ENCODE measurements at places on chromosomes 2 and 18.

GRCh38 chr2:100606726-100607343, 44.0 kb downstream of the PDCL3 start:
- peak; percentile 41 for DNase-seq

DNA sequence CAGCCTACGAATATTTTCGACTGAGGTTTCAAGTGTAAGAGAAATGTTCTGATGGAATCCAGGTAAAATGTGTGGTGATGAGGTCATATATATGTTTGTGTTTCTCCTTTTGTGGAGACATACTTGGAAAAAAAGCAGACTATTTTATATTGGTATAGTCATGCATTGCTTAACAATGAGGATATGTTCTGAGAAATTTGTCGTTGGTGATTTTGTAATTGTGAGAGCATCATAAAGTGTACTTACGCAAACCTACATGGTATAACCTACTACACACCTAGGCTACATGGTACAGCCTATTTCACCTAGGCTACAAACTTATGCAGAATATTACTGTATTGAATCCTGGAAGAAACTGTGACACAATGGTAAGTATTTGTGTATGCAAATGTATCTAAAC, 1849.9 kb upstream of the CELF4 start:
- no peak for DNase-seq

DNA sequence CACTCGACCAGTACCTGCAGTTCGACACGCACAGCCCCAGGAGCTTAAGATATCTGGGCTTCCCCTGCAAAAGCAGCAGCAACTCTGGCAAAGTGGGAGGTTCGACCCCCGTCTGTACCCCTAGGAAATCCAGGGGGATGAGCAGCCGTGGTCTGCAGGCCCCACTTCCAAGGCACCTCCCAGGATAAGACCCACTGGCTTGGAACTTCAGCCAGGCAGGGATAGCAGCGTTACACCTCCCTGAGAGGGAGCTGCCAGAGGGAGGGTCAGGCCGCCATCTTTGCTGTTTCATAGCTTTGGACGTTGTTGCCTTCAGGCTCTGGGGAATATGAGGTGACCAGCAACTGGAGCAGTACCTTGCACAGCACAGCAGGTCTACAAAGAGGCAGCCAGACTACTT, 351.1 kb downstream of the SOX11 start:
- DNase-seq: no peak

DNA sequence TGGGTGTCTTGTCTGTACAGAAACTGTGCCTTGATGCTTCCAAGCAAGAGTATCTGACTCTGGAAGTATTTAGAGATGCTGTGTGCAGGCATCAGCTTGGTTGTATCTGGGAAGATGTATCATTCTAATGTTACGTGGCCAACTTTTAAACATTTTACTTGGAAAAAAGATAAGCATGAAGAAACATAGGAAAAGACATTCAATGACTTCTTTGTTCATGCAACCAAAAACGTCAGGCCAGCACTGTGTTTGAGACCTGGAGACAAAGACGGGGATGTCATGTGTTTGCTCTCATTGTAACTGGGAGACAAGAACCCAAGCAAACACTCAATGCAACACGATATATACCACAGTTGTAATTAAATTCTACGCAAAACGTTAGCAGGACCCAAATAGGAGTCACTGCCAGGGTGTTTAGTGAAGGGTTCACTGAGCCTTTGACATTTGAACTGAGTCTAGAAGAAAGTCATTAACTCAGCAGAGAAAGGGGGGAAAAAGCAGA, 8.9 kb upstream of the SESTD1 start:
- DNase-seq: no peak

DNA sequence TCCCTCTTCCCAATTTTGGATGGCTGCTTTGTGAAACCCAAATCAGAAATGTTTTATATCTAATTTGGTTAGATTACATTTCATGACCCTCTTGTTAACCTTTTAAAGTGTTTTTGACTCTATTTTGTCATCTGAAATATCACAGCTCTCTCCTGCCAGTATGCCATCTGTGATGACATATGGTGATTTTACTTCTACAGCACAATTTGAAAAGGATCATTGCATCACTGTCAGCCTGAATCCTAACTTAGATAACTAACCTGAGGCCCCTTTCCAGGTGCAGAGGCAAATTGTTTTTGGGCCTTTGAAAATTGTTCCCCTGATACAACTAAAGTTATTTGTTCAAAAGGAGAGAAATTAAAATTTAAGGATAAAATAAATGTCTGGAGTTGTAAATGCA, 1023.4 kb upstream of the LRRTM1 start:
- no peak for DNase-seq

- no peak for DNase-seq
Observed at GRCh38 chr2:20179755-20180594, 45.0 kb downstream of the SDC1 start.

- no peak for DNase-seq
Observed at GRCh38 chr18:2199060-2199459, 372.2 kb downstream of the METTL4 start.

GRCh38 chr2:128380061-128380889, 61.6 kb upstream of the HS6ST1 start:
- no peak for DNase-seq

DNA sequence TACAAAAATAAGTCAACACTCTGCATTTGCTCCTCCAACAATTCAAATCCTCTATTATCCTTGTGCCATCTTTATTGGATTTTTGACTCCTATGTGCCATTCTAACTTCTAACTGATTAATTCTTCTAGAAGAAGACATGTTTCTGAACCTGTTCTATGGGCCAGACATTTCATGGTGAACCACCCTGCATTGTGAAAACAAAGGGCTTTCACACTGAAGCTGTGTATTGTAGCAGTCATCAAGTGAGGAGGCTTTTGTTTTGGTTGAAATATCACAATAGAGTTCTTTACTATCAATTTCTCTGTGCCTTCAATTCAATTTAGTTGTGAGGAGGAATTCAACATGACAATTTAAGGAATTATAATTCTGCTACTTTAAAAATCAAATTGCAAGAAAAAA, 357.9 kb downstream of the PLCL1 start:
- no peak for DNase-seq

Measured in activated CD4-positive, alpha-beta T cell treated with anti-CD3 and anti-CD28 coated beads, Interleukin-10, Interleukin-2, amounts not matched to agents 100 ng/mL and 50 ng/mL, durations not matched to agents 16 hours and 8 hours (primary cell).